ENCODE measurements at places on chromosomes 12 and 14. TPM values are rescaled to one million over a fixed set of nuclear protein-coding genes. Genes with fewer than 3 reads are reported as not detected.

Gene TMEM179
- total RNA-seq, result not detected

Gene SMCO3
- total RNA-seq, result under 0.01 TPM

Gene KRT71
- not detected for total RNA-seq

Gene AHNAK2
- 31.8 TPM for total RNA-seq

Gene TMEM63C
- total RNA-seq, result 0.72 TPM

Gene SLC25A47
- total RNA-seq, result not detected

Gene NUDT14
- total RNA-seq, result 15.9 TPM

Gene BTG1
- total RNA-seq, result 23.6 TPM

Gene GRIN2B
- total RNA-seq, result not detected

Gene SIX6
- not detected for total RNA-seq

Gene SUPT16H
- total RNA-seq, result 71.3 TPM

Gene INF2
- 46.6 TPM for total RNA-seq

Gene SERPINA10
- total RNA-seq, result not detected

Gene PIANP
- not detected for total RNA-seq

Gene COQ5
- total RNA-seq, result 19.2 TPM

Gene PLEKHD1
- total RNA-seq, result under 0.01 TPM

Gene ACSM4
- not detected for total RNA-seq

Gene C1S
- 478 TPM for total RNA-seq

Gene MDGA2
- total RNA-seq, result not detected

Gene SLC6A15
- total RNA-seq, result under 0.01 TPM

Gene NTF3
- total RNA-seq, result under 0.01 TPM

Gene LYZ
- 8.3 TPM for total RNA-seq

Gene TMEM260
- total RNA-seq, result 16.5 TPM

Gene DAO
- not detected for total RNA-seq

Gene GPR84
- total RNA-seq, result not detected

Gene POLE2
- 4.4 TPM for total RNA-seq

Gene KCNC2
- total RNA-seq, result not detected

Gene PRKD1
- 21.8 TPM for total RNA-seq

Gene GON7
- 11.2 TPM for total RNA-seq

Gene OR4E2
- total RNA-seq, result not detected

Gene EFS
- total RNA-seq, result 9.8 TPM

Gene GPR135
- total RNA-seq, result 5.1 TPM

Gene RNASE7
- not detected for total RNA-seq

Gene NIN
- total RNA-seq, result 40.2 TPM

Gene MUCL1
- total RNA-seq, result not detected

Gene RERG
- total RNA-seq, result not detected

Gene CLEC14A
- 0.29 TPM for total RNA-seq

Gene PMEL
- 0.59 TPM for total RNA-seq

Gene GLIPR1L1
- total RNA-seq, result not detected

Gene TMEM121
- total RNA-seq, result 2.7 TPM

Gene NOXRED1
- 0.36 TPM for total RNA-seq

Gene PGAM5
- 20.9 TPM for total RNA-seq

Gene SERPINA3
- total RNA-seq, result 5.1 TPM

Gene SBNO1
- total RNA-seq, result 30.4 TPM
